GM12878 (cell line): ENCODE measurements at places on chromosomes 2 and 18. TPM values are rescaled to one million over a fixed set of nuclear protein-coding genes. Genes with fewer than 3 reads are reported as not detected.

DNA sequence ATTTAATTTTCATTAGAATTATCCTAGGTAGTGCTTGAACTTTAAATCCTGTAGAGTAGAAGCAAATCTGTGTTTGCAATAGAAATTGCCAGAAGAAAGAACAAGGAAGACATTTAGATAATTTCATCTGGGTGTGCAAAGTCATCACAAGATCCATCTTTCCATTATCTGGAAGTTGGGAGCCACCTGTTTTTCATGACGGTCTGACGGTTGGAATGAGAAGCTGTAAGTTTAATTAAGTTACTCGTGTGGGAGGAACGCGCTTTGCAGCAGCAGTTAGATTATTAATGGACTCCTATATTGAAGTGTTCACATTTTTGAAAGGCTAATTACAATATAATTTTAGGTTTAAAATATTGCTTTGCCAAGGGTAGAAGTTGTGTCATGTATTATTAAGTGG is 69.9 kb upstream of the PARD3B start:
- DNase-seq: no peak

DNA sequence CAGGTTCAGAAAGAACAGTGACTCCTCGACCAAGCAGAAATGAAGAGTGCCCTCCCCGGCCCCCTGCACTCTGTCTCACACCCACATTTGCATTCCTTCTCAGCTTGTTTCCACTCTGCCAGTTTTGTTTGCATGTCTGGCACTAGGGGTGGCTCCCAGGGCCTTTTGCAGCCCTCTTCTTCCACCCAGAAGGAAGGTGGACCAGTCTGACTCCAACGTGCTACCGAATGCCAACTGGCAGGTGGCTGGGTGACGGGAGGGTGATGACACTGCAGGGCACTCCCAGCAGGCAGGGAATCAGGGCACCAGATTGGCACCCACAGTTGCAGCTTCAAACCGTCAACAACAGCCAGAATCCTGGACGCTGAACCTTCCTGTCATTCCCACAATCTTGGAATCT is 371.1 kb downstream of the TXNL1 start:
- DNase-seq: no peak

- DNase-seq: no peak
These were observed 516.9 kb downstream of the ARHGAP15 start for GRCh38 chr2:143645921-143646645.

DNA sequence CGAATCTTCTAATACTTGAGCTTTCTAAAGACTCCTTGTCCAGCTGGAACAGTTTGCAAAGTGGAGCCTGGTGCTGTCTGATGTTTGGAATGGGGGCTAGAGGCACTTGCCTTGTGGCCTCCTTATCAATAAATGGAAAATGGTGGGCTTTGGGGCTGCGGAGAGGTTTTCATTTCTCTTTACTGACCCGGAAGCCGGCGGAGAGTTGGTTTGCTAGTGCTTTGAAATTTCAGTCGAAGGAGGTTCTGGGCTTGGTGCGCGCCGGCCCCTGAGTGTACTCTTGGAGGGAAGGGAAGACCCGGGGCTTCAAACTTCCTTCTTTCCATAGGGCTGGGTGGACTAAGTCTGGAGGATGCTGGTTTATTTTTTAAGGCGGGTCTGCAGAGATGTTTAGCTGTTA is 714 bp downstream of the RPIA start:
- DNase-seq: no peak

GRCh38 chr2:186347472-186347871 is 138.6 kb upstream of the ZC3H15 start:
- no peak for DNase-seq

- DNase-seq: no peak
These were observed 158.9 kb upstream of the GLI2 start for GRCh38 chr2:120576509-120577474.

DNA sequence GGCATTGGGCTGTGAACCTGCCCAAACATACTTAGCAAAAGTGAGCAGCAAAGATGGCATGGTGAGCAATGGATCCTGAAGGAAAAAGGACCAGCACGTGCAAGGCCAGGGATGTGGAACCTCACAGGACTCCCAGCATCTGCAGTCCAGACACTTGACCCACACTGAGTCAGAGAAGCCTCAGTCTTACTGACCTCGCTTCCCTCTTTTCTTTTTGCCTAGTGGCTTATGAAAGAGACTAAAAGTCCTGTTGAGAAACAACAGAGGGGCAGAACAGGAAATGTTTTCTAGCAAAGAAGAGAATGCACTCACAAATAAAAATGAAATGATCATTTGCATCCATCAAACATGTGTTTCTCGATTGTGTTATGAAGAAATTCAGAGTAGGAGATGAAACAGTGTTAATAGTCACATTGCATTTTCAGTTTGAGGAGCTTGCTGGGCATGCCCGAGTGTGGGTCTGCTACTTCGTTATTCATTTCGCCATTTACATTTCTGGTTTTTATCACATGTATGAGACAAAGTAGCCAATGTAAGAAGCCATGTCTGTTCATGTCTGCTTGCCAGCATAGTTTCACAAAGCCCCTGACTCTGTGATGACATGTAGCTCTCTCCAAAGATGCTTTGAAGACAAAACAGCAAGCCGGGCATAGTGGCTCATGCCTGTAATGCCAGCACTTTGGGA is 118.4 kb downstream of the INO80D start:
- no peak for DNase-seq

GRCh38 chr2:46852598-46852997 is 63.0 kb downstream of the MCFD2 start:
- DNase-seq: no peak

DNA sequence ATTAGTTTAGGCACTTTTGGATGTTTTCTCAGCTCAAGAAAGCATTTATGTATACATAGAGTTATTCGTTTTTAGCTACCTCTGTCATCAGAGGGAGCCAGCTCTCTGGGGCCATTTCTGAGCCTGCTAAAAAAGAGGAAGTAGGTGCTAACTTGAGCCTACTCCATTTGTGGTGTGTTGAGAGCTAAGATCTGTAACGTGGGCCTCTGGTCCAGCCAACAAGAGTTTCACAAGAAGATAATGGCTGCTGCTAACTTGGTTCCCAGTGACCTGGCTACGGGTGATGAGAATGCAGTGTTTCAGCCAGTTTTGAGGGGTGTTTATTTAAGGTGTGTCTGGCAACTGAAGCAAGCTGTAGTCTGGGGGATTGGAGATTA is 182.5 kb downstream of the PRKCE start:
- peak; percentile 77 for DNase-seq

DNA sequence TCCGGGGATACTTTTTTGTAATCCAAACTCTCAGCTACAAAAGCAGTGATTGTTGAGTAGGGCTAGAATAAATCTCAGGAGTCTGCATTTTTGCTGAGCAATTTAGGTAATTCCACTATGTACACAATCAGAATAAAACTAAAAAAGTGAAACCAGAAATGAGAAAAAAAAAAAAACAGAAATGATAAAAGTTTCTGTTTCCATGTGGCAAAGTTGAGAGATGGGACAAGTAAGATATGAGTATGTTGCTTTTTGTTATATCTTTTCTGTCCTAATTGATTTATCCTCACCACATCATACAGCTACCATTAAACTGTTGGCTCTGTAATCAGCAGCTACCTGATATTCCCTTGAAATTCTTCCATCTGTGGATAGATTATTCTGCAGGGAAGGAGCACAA is 92.7 kb downstream of the VWC2L start:
- no peak for DNase-seq

DNA sequence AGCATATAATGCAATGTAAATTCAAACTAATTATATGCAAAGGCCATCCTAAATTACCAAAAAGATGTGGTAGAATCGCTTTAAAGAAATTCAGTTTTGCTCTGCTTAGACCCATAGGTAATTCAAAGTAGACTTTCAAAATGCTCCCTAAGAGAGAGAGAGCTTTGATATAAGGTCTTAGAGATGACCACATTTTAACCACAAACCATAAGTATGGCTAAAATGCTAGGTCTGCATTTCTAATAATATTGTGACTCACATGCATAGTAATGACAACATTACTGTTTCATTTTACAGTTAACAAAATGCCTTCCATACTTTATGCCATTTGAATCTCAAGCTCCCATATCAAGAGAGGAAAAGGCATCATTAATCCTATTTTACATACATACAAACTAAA is 144.5 kb downstream of the RAD51AP2 start:
- DNase-seq: no peak

Gene COX5B
- total RNA-seq: 248 and 277 TPM in 2 replicates

Gene MAL
- 1.2 and 1.8 TPM in 2 replicates for total RNA-seq

Gene HNRNPA3
- 267 and 271 TPM in 2 replicates for total RNA-seq

Gene SERPINB10
- total RNA-seq: 17.5 and 21.6 TPM in 2 replicates

Gene SERPINB7
- not detected in 2 replicates for total RNA-seq

Gene EVA1A
- total RNA-seq: 0.69 and 1.0 TPM in 2 replicates

Gene ABCG8
- not detected in 2 replicates for total RNA-seq

Gene ALPI
- total RNA-seq: not detected in 2 replicates

Gene NT5DC4
- 0.85 TPM in 1 of 2 replicates, not detected in the other for total RNA-seq
